H1 (cell line): ENCODE measurements at places on chromosomes 1 and 21.
A peak's percentile ranks its signal among the peaks of the same experiment; 100 is the strongest.

GRCh38 chr1:116299248-116299647 lies 73.8 kb upstream of the ATP1A1 start:
- DNase-seq: no peak

GRCh38 chr1:205630241-205630640 lies 1.6 kb downstream of the ELK4 start:
- no peak for DNase-seq

DNA sequence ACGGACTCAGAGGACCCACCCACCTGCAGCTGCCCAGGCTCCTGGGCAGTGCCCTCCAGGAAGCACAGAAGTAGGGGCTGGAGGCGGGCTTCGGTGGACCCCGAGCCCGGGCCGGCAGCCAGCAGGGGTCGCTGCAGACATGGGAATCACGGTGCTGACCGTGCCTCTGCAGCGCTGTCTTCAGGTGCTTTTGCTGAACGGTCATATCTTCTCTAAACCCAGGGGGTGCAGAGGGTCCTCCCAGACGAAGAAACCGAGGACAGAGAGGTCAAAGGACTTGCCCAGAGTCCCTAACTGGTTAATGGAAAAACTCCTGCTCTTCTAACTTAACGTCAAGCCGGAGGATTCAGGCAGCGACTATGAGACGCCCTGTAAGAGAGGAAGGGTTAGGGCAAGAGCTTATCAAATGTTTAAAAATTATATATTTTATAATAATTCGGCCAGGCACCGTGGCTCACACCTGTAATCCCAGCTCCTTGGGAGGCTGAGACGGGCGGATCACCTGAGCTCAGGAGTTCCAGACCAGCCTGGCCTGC lies 21.5 kb upstream of the LEFTY2 start:
- peak; percentile 99 for DNase-seq

- no peak for DNase-seq
Measured at GRCh38 chr1:68140536-68140935, 90.1 kb upstream of the DIRAS3 start.

DNA sequence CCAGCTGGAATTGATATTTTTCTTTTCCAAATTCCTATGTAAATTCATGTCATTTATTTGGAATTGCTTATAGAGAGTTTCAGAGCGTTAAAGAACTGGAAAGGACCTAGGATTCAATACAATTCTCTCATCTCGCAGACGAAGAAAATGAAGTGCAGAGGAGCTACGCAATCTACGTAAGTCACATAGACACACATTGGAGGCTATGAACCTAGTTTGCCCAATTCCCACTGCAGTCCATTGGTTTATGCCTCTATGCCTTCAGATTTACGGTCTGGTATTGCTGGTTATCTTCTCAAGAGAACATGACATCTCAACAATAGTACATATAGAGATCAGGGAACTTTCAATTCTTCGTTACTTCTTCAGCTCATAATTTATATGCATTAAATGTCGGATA lies 971 bp upstream of the RNF2 start:
- DNase-seq: no peak

GRCh38 chr1:180930687-180931086 lies 18.0 kb downstream of the KIAA1614 start:
- DNase-seq: no peak

DNA sequence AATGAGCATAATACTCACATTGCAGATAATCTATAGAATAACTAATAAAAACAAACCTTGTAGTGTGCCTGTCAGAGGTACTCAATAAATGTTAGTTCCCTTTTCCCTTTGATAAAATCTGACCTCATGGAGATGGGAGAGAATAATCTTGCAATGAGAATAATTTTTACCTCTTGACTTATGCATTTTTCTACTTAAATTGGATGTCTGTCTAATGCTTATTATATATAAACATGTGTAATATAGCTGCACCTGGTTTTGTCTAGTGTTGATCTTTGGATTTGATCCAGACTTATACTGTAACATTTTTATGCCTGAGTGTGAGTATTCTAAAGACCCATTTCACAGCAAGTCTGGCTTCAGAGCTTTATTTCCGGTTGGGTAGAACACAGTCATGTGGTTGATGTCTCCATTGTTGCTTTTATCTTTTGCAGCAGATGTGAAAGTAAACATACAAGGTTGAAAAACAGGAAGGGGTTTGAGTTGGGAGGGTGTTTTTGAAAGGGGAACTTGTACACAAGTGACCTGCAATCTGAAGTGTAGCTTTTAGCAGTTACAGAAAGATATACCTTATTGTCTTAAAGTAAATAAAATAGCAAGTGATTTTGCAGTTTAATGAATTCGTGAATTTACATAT lies 12.4 kb downstream of the EPB41 start:
- DNase-seq: peak; percentile 26

DNA sequence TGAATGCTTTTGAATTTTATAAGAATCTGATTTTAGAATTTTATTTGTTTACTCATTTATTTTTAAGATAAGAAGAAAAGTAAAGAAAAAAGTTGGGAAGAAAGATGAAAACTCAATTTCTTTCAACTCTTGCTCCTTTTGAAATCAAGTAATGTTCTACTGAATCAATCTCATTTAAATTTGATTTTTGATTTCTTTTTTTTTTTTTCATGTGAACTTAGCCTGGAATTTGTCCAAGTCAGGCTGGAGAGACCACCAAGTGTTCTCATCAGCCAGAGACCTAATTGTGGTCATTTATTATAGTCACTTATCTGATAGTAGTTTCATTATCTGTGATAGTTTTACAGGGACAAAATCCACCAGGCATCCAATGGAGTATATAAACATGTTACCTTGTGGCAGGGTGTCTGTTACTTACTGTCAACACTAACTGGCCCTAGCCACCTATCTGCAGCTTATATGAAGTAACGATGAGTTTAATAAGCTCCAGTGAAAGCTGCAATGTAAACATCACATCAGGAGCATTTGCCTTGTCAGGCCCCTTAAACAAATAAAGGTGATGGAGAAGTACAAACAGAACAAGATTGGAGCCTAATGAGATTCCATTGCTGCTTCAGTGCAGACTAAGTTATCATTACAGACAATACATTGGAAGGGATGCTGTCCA lies 39.2 kb downstream of the HLX start:
- DNase-seq: no peak

- no peak for DNase-seq
Measured at GRCh38 chr1:236123563-236123962, 18.8 kb upstream of the GPR137B start.

DNA sequence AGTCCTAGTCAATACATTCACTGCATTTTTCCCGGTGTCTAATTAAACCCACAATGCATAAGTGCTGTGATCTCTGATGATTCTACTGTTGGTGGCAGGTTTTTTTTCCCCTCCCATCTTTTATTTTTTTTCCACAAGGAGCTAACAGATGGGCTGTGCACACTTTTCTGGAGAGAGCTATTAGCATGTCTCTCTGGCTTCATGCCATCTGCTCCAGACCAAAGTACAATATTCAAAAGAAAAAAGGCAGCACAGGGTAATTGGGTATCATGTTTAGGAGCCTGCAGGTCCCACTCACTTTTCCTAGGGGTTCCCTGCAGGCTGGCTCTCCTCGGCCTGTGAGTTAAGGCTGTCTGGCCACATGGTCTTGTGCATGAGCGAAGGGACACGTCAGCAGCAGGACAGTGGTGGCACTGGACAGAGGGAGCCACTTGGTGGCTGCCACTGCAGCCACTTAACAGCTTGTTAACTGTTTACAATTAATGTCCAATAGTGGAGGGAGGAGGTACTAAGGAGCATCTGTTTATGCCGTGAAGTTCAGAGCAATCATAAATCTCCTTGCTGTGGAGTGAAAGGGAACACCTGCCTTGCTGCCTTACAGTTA lies 53.5 kb upstream of the C8B start:
- DNase-seq: no peak

DNA sequence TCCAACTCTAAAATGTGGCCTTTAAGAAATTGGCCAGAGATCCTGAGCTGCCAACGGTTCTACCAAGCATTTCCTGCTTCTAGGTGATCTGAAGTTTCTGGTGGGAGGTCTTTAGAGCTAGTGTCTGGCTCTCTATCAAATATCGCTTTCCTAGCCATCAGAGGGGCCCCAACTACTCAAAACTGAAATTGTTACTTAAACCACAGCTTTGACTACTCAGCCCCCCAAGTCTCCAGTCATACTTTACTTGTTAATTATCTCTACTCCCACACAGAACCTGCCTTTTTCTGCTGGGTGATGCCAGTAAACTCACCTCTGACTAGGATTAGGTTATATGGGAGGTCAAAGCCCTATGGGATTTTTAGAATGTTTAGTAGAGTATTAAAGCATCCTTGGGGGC lies 95.1 kb downstream of the FASLG start:
- no peak for DNase-seq

GRCh38 chr1:209249785-209250440 lies 333.6 kb upstream of the CAMK1G start:
- DNase-seq: no peak

DNA sequence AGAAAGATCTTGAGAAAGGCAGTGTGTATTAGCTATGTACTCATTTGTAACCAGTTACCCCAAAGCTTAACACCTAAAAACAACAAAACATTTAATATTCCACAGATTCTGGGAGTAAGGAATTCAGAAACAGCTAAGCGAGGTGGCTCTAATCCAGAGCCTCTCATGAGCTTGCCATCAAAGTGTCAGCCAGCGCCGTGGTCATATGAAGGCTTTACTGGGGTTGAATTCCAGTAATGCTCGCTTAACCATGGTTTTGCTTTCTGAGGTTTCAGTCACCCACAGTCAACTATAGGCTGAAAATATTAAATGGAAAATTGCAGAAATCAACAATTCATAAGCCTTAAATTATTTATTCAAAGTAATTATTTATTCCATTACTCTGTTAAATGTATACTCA lies 101.8 kb downstream of the CLIC6 start:
- DNase-seq: no peak

DNA sequence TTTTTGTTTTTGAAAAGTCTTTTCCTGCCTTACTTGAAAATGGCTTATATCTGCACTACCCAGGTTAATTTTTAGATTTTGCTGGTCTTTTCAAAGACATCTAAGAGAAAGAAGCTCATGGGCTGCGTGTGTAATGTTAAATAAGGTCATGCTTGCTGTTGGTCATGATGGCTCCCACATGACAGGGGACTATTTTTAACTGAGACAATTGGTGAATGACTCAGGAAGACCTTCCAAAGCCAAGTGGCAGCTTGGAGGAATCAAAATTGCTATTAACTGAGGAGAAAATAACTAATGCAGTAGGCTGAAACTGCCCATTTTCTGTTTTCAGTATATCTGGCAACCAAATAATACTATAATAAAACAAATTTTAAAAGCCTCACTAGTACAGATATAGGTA lies 117.1 kb upstream of the SPAG17 start:
- DNase-seq: no peak

DNA sequence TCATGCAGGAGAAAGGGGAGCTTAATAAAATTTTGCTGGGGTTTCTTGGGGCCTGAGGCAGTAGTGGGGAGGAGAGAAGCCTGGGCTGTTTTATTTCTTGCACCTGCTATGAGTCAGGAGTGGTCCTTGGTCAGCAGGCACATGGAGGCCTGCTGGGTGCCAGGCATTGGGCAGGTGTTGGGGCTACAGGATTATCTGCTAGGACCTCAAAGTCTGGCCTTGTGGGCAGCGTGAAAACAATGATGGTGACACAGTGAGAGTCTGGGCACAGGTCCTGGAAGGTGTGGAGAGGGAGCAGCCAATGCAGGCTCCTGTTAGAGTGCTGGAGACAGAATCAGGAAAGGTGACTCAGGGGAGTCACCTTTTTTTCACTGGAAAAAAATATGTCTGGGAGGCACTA lies 17.2 kb downstream of the ROR1 start:
- no peak for DNase-seq

DNA sequence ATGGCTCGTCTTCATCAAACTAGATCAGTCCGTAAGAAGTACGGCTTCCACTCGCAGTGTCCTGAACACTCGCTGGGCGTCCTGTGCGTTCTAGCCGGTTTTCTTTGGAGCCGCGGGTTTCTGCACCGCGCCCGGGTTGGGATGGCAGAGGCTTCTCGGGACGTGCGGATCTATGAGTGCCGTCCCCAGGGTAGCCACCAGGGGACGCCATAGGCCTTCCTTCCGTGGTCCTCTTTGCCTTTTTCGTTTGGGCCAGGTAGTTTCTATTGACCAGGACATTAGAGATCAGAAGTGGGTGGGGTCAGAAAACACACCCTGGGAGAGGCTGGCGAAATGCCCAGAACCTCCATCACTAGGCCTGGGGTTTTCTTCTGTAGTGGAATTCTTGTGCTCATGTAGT lies 273.8 kb downstream of the FAM72C start:
- peak; percentile 29 for DNase-seq

GRCh38 chr1:69943030-69943429 lies 262.3 kb downstream of the LRRC40 start:
- DNase-seq: no peak

DNA sequence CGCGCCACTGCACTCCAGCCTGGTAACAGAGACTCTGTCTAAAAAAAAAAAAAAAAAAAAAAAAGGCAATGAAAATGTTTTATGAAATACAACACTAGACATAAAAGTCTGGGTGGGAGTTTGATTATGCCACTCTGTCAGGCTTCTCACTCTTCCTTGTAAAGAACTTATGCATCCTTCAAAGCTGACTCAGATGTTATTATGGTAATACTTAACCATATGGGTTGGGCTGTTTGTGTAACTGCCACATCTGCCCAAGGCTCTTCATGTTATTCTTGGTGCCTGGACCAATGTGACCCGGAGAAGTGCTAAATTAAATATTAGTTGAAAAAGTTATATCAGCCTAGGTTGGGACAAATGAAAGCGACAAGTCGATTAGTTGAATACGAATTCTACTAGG lies 23.8 kb downstream of the FAM89A start:
- no peak for DNase-seq

- no peak for DNase-seq
Measured at GRCh38 chr1:206586501-206587445, 25.5 kb downstream of the EIF2D start.

DNA sequence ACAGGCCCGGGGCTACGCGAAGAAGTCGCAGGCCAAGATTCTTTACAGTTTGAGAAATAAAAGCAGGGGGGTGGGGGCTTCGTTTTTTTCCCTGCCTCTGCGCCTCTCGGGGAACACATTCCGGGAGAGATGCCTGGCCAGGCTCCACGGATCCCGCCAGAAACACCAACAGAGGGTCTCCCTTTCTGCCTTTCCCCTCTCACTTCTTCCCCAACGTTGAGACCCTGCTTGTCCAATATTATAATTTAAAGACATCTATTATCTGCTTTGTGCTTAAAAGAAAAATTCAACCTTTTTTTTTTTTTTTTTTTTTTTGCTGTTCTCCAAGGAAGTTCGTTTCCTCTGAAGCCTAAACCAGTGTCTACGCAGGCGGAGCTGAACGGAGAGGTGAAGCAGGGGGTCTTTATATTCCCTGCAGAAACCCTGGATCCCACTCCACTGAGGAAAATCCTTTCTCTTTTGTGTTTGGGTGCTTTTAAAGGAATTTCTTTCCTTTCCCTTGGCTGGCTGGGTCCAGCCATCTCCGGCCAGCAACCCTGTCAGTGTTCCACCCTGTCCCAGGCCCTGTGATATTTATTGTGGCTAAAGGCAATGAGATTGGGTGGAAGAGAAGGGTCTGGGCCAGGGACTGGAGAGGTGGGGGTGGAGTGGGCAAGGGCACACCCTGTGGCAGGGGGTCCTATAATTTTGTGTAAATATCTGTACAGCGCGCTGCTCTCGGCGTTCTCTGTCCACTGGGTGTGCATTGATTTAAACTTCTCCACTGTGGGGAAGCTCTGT lies 2.2 kb downstream of the FOXD2 start:
- DNase-seq: no peak
